ENCODE measurements at places on chromosomes 6 and 20. TPM values are rescaled to one million over a fixed set of nuclear protein-coding genes. Genes with fewer than 3 reads are reported as not detected.

Gene LRRN4
- not detected for total RNA-seq

Gene POM121L2
- total RNA-seq, result not detected

Gene B3GAT2
- not detected for total RNA-seq

Gene TRIM10
- not detected for total RNA-seq

Gene LHFPL5
- total RNA-seq, result not detected

Gene OR12D3
- not detected for total RNA-seq

Gene TBCC
- total RNA-seq, result 64.4 TPM

Gene HLA-A
- total RNA-seq, result 2,115 TPM

Gene TMEM30A
- 73.6 TPM for total RNA-seq

Gene LY6G6C
- not detected for total RNA-seq

Gene MOG
- total RNA-seq, result not detected

Gene CST5
- not detected for total RNA-seq

Gene CAP2
- not detected for total RNA-seq

Gene LY6G5C
- total RNA-seq, result 4.5 TPM

Gene ZNF318
- total RNA-seq, result 30.6 TPM

Gene ANKEF1
- total RNA-seq, result 5.0 TPM

Gene WFDC2
- 0.73 TPM for total RNA-seq

Gene PCMTD2
- 196 TPM for total RNA-seq

Gene MCCD1
- not detected for total RNA-seq

Gene PNRC1
- 622 TPM for total RNA-seq

Gene TP53TG5
- 0.36 TPM for total RNA-seq

All from CD4-positive, alpha-beta memory T cell (primary cell).